ENCODE measurements at places on chromosomes 1 and 21.

DNA sequence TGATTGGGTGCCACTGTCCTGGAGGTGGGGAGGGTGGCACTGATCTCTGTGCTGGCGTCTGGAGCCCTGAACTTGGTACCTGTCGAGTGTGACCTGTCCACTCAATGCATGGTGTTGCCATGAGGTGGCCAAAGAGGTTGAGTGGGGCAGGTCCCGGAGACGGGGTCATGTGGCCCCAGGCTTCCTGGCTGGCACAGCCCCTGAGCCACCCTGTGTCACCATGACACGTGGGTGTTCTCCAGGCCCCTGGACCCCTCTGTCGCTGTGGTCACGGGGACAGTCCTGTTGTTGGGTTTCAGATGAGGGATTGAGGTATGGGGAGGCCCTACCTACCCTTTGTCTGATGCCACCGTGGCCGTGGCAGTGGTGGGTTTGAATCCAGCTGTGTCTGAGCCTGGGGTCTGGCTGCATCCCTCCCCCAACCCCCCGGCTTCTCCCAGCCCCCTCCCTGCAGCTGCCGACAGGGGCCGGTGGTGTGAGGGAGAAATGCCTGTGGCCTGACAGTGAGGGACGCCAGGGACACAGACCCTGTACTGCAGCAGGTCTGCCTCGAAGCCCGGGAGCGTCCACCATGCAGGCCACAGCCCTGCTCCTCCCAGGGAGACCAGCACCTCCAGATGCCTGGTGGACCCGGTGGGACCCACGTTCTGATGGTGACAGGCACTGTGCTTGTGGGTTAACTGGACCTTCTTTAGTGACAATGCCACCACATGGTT is 12.0 kb downstream of the TRPM2 start:
- DNase-seq = no peak

- DNase-seq = no peak
Measured at GRCh38 chr1:199693724-199694123, 333.8 kb upstream of the NR5A2 start.

DNA sequence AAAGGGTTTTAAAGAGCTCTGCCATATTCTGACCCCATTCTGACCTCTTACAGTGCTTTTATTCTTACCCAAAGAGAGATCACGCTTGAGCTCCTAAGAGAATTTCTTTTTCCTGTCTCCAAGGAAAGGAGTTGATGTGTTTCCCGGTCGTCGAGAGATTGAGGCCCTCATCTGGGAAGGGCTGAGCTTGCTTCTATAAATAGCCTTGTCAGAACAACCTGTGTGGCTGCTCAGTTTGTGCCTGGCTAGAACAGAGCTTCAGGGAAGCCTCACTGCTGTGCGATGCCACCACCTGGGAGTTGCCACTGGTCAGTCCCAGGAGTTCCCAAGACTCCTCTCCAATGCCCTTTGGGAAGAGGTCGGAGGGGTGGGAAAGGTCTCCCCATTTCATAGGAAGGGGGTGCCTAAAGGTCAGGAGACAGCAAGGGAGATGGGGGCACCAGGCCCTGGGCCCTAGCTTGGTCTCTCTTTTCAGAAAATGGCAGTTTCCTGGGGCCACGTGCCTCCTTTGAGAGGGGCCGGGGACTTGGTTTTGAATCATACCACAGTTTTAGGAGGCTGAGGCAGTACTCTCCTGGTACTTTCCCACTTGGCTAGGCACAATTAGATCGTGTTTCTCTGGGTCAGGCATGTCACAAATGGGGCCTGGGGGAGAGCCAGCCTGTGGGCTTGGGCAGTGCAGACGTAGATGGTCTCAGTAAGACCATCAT is 52.1 kb downstream of the EIF2D start:
- no peak for DNase-seq

GRCh38 chr1:153795330-153795837 is 20.2 kb downstream of the SLC27A3 start:
- no peak for DNase-seq

DNA sequence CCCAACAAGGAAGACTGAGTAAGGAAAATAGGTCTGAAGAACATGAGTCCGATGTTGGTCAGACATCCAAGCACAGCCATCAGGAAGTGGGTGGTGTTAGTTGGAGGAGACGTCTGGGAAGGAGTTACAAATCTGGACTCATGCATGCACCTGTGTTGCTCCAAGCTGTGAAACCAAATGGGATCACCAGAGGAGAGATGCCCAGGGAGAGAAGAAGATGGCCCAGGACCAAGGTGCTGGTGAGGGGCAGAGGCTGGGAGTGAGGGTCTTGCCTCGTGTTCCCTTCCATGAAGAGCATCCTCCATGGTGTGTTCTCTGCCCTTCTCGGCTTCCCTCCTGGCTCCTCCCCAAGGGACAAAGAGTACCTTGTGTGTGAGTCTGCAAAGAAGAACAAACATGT is 405.6 kb downstream of the NPHP4 start:
- no peak for DNase-seq

DNA sequence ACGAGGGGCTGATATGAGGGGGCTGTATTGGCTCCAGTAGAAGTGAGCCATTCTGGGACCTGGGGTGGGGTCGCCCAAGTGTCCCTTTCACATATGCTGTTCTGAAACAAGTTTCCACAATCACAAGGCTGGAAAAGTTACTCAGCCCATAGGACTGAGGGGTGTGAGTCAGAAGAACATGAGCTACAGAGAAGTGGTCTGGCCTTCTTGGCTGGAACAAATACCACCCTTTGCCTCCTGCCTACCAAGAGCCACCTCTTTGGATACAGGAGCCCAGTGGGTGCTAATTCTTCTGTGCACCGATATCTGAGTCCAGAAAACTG is 42.4 kb downstream of the MEF2D start:
- peak; percentile 71 for DNase-seq

- no peak for DNase-seq
Measured at GRCh38 chr1:179366093-179366800, 476 bp downstream of the AXDND1 start.
